Activated CD4-positive, alpha-beta T cell treated with anti-CD3 and anti-CD28 coated beads, Interleukin-2, amount 50 U/mL, for 1 hour (primary cell): ENCODE measurements at places on chromosomes 12 and 14.

- peak; percentile 1 for DNase-seq
These were observed 723.8 kb downstream of the BCL11B start for GRCh38 chr14:98548071-98548686.

GRCh38 chr12:50394469-50395029, 1.9 kb downstream of the FAM186A start:
- no peak for DNase-seq

DNA sequence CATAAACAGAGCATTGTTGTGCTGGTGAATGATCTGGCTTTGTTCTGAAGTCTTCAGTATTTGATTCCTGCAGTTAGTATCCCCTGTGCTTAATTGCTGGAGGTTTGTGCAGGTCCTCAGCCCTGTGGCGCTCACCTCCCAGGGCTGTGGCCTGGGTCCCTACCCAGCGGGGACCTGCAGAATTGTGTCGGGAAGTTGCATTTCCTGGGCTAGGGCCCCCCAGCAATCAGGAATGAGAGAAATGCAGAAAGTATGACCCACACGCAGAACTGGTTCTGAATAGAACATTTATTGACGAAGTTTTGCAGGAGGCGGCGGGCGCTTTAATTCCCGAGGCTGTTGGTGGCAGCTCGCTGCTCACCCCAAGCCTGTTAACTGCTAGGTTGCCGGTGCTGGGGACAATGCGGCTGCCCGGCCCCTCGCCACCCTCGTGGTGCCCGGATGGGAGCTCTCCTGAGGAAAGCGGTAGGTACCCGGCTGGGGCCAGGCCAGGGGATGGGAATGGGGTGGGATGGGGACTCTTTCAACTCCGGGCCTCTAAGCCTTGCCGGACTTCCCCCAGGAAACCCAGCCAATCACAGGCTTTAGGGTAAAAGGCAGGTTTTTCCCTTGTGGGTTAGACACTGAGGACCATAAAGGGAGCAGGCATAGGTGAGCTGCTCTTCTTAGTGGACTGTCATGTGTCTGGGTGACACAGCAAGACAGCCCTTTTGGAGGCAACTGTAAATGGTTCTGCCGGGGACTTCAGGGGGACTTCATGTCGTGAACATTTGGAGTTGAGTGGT, 11.6 kb downstream of the PLEKHG3 start:
- no peak for DNase-seq

GRCh38 chr14:99517643-99518381, 36.6 kb downstream of the CCNK start:
- no peak for DNase-seq

DNA sequence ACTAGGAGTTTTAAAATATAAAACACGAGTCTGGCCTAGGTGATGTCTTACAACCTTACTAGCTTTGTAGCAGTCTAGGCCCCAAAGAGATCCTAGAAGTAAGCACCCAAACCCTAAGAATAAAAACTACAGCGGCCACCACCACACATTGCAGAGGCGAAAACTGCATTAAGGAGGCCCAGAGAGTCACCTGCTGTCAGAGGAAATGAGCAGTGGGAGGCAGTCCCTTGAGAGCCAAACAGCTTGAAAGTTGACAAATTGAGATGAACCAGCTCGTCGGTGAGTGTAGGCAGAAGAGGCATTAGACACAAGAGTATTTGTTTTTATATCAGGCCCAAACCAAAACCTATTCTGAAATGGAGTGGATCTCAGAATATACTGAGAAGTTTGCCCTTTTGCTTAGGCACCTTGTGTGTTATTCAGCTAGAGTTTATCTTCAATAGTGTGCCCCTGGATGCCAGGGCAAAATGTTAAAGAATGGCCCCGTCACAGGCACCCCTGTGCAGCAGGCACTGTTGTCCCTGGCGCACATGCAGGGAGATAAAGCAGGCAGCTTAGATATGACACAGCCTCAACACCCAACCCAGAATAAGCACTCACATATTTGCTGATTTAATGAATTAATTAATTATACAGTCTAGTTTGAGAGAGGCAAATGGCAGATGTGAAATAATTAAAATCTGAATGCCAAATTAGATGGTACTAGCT, 56.7 kb downstream of the TTC7B start:
- DNase-seq, result no peak

- DNase-seq, result no peak
These were observed 19.3 kb downstream of the MBIP start for GRCh38 chr14:36301159-36301558.

GRCh38 chr14:65210822-65211182, 108.5 kb upstream of the MAX start:
- DNase-seq, result no peak

- no peak for DNase-seq
These were observed 31.3 kb downstream of the PTPRB start for GRCh38 chr12:70605976-70606375.

DNA sequence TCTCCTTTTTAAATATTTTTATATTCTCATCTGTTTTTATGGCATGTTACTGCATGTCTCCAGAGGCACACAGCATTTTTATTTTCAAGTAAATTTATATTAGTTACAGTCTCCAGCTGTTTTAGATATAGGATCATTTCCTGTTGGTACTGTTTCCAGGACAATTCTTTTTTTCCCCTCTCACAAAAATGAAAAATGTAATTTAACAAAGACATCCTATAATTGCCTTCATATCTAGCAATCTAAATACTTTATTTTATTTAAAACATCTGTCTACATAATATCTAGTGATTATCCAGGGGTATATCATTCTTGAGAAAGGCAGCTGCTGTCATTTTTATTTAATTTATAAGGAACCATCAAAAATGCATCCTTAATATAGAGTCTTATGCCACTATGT, 272.4 kb upstream of the NPAS3 start:
- DNase-seq, result no peak

DNA sequence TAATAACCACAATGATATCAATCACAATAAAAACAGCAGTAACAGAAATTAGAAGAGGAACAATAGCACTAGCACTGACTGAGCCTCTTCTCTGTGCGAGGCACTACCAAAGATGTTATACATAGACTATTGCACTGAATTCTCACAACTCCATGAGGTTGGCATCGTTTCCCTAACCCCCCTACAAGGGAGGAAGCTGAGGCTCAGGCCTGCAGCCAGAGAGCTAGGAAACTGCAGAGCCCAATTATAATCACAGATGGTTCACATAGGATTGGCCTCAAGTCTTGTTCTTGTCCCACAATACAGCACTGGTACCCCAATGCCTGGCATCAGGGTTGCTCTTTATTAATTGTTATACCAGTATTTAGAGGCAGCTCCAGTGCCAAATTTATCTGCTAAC, 278.0 kb downstream of the CEP128 start:
- DNase-seq, result no peak

- no peak for DNase-seq
These were observed 13.5 kb downstream of the PHLDA1 start for GRCh38 chr12:76018111-76018510.

DNA sequence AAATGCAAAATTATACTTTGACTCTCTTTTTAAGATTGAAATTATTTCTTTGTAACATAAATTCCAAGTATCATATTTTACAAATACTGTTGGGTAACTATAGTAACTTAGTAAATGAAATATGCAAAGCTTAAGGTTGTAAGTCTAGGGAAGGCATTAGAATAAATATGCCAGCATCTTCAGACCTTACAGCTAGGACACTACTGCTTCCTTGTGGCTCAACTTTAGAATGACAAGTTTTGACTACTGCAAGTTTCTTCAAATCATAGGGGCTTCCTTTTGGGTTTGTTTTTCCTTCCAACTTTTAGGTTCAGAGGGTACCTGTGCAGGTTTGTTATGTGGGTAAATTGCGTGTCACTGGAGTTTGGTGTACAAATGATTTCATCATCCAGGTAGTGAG, 17.7 kb upstream of the ANP32D start:
- no peak for DNase-seq

DNA sequence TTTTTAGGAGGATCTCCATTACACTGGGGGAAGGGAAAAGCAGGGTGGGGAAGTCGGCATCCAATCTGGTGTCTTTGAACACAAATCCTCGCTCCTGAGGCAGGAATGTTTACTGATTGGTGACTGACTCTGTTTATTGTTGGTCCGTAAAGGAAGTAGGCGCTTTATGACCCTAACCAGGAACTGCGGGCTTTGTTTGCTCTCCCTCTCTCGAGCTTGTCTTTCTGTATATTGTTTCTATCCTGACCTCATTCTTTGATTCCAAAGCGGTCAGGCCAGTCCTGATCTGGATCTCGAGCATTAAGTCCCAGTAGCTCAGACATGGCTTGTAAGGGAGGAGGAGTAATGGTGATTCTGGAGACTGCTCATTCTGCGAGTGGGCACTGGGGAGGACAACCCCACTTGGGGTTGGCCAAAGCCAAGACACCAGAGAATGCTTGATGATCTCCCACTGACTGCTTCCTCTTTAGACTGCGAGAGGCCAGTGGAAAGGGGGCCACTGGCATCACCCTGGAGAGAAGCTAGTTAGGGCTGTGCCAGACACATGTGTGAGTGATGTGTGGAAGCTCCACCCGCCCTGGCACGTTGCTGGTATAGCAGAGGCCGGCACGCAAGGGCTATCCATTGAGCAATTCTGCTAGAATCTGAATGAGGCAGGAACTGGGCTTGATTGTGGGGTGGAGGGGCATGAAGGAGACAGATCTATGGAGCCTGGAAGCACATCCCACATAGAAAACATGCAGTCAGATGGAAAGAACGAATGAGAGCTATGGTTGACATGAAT, 194.6 kb downstream of the PAX9 start:
- DNase-seq, result no peak
